ENCODE measurements at places on chromosomes 7 and 10. TPM values are rescaled to one million over a fixed set of nuclear protein-coding genes. Genes with fewer than 3 reads are reported as not detected.

BPGM gene
- total RNA-seq: 92.9 TPM

OSBPL3 gene
- total RNA-seq: 2.6 TPM

UTF1 gene
- not detected for total RNA-seq

HGF gene
- 4.7 TPM for total RNA-seq

PSAP gene
- 369 TPM for total RNA-seq

All from skeletal muscle tissue (tissue), 5 donors.